ENCODE measurements at places on chromosomes 2 and 18.

GRCh38 chr2:151805961-151806360, 22.3 kb downstream of the ARL5A start:
- DNase-seq = no peak

GRCh38 chr2:161956738-161957137, 117.3 kb downstream of the DPP4 start:
- DNase-seq = no peak

DNA sequence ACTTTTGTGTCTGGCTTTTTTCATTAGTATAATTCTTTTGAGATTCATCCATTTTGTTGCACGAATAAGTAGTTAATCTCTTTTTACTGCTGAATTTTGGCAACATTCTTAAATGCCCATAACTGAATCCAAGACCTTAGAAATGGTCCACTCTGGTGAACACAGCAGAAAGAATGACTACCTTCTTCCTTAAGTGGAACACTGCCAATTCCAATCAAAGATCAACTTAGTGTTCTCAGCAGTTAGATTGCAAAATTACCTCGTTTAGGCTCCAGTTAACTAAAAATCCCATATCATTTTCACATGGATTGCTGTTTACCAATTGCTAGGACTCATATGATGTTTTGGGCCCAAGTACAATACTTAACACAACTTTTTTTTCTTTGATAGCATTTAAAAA, 59.9 kb downstream of the MDH1 start:
- DNase-seq = no peak

- no peak for DNase-seq
Observed at GRCh38 chr2:140718999-140719398, 1411.8 kb downstream of the LRP1B start.

DNA sequence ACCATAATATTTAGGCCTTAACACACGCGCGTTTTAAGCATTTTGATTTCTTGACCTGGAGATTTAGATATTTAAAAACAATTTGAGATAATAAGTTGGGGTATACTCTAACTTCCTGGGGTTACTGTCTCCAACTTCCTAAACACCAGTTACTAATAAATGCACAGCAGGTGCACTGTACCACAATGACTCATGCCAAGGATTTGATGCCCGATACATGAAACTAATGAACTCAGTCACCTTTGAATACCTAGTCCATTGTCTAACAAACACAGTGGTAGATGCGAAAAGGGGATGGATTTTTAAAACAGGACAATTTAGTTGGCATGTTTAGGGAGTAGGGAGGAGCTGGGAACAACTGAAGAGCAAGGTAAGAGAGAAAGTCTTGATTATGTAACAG, 21.2 kb downstream of the CABYR start:
- DNase-seq = no peak

DNA sequence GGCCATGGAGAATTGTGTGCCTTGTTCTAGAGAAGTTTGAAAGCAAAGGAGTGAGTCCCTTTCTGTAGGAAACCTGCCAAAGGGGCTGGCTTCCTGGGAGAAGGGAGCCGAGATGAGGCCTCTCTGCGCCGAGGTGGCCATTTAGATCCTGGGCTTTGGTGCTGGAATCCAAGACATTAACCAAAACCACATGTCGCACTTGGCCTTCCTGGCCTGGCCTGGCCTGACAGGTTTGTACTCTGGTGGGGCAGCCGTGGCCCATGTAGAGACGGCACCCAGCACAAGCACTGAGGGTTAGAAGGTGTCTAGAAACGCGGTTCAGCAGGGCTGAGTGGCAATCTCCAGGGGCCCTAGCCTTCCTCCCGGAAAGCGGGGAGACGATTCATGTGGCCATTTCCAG, 7.1 kb downstream of the CNNM3 start:
- no peak for DNase-seq

DNA sequence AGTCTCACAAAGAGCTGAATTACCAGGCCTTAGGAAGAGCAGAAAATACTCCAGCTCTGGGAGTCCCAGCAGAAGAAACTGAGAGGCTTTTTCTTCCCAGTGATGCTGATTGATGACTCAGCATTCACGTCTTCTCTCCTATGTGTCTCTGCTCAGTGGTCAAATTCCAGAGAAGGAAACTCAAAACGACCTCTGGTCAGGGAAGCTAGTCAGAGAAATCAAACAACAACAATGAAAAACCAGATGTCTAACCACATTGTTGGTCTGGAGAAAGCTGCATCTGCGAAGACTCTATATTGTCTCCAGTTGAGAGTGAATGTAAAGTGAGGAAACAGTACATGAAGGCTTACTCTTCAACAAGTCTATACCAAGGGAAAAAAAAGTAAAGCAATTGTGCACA, 28.6 kb upstream of the CERS6 start:
- DNase-seq = no peak

DNA sequence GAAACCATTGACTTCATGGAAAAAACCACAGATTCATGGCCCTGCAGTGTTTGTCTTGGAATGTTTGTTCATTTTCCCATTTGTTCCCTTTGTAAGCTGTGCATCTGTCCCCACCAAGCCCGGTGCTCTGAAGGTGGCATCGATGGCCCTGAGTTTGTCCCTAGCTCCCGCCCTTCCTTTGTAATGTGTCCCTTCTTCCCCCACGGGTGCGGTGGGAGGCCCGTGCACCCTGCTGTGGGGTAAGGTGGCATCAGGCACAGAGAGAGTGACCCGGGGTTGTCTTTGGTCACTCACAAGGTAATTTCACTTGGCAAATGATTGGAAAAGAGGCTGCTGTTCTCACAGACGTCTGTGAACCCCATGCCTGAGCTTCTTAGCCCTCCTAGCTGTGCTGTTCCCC, 28.7 kb downstream of the KLHL29 start:
- no peak for DNase-seq

DNA sequence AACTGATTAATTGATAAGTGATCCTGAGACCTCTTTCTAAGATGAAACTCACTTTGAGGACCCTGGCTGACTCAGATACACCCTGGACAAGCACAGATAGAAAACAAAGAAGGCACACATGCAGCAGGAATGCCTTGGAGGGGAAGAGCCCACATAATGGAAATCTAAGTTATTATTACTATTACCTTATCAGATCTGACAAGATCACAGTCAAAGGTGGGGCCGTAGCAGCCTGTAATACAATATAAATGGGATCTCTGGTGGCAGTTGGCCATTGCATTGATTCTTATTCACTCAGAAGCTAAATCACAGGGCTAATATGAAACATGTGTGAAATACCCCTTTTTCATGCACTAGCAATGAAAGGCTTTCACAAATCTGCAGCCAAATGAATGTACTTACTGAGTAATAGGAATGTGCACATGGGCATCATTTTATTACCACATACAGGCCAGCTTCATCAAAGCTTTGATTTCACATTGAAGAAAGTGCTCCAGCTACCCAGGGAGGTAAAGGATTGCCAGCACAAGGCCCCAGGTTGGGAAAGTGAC, 84.0 kb downstream of the ZBTB7C start:
- no peak for DNase-seq

GRCh38 chr2:222851956-222852617, 8.7 kb upstream of the ACSL3 start:
- DNase-seq = no peak

DNA sequence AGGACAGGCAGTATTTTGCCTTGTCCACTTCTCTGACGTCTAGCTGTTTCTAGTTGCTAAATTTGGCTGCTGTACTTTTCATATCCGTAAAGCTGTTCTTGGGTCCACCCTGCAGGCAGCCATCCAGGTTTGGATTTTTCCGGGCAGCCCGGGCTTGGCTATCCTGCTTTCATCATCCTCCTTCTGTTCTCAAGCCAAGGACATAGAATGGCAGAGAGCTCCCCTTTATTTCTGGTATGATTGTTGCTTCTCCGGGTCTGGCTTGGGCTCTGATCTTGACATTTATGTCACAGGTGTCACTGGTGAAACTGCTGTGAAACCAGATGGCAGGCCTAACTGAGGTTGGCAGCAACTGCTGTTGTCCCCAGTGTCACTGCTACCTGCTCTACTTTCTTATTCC, 35.5 kb downstream of the SCN2A start:
- DNase-seq = no peak

- DNase-seq = no peak
Observed at GRCh38 chr2:201216918-201217317, 34.0 kb downstream of the CASP10 start.

DNA sequence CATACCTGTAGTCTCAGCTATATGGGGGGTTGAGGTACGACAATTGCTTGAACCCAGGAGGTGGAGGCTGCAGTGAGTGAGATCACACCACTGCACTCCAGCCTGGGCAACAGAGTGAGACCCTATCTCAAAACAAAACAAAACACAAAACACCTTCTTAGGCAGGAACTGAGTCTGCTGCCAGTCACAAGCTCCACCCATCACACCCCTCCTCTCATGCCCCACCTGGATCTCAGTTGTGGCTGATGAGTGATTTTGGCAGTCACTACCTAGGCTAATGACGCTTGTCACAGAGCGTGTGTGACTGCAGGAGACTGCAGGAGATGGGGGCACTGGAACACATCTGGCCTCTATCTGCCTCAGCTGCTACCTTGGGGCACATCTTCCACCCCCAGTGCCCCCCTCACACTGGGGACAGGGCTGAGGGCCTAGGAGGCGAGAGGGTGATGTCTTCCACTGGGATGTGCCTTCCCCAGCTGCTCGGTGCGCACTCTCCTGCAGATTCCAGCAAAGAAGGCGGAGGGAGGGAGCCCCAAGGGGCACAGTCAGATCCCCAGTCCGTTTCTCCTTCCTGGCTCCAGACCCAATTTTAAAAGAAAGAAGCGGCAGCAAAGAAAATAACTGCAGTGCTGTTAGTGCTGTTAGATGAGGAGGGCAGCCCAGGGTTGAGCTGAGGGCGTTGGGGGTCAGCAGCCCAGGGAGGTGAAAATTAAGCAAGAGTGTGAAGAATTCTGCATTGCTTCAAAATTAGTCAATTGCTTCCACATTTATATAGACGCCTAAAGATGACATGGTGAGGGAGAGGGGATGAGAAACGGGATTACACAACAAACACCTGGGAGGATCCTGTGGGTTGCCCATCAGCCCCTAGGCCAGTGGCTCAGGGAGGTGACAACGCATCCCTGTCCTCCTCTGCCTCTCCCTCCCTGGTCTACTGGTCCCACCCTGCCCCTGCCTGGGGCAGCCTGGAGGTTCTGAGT, 143.6 kb upstream of the HAAO start:
- no peak for DNase-seq

DNA sequence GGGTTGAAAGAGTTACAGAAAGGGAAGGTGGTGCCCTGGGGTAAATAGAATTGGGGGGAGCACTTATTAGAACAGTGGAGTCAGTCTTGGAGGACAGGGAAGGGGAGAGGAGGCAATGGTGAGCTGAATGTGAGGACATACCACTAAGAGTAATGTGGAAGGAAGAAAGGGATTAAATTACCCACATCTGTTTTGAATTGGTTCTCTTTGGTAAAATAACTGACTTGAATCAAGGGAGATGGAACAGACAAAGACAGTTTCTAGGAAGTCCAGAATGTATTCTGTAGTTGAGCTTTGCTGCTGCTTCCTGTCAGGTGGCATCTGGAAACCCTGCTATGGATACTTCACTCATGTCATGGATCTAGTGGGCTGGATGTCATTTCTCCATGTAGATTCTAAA, 6.7 kb downstream of the SETBP1 start:
- DNase-seq = no peak

All from GM19239 (cell line).